ENCODE measurements at places on chromosomes 5 and 9.
A peak's percentile ranks its signal among the peaks of the same experiment; 100 is the strongest.

DNA sequence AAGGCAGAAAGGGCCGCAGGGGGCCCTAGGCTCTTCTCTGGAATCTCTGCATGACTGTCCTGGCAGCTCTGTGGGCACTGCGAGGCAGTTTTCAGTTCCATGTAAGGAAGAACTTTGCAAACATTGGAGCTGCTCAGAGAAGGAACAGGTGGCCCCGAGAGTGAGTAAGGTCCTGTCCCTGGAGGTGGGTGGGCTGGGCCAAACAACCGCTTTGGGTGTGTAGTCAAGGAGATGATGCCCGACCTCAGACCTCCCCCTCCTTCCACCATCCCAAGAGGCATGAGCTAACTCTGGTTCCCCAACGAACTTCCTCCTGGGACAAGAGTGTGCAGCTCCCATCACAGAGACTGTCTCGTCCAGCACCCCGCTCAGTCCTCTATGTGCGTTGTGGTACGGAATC, 20.5 kb downstream of the CSF1R start:
- DNase-seq, result no peak

DNA sequence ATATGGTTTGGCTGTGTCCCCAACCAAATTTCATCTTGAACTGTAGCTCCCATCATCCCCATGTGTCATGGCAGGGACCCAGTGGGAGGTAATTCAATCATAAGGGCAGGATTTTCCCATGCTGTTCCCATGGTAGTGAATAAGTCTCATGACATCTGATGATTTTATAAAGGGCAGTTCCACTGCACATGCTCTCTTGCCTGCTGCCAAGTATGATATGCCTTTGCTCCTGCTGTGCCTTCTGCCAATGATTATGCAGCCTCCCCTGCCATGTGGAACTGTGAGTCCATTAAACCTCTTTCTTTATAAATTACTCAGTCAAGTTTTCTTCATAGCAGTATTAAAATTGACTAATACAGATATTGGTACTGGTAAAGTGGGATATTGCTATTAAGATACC, 42.4 kb downstream of the MARCHF11 start:
- DNase-seq, result no peak

DNA sequence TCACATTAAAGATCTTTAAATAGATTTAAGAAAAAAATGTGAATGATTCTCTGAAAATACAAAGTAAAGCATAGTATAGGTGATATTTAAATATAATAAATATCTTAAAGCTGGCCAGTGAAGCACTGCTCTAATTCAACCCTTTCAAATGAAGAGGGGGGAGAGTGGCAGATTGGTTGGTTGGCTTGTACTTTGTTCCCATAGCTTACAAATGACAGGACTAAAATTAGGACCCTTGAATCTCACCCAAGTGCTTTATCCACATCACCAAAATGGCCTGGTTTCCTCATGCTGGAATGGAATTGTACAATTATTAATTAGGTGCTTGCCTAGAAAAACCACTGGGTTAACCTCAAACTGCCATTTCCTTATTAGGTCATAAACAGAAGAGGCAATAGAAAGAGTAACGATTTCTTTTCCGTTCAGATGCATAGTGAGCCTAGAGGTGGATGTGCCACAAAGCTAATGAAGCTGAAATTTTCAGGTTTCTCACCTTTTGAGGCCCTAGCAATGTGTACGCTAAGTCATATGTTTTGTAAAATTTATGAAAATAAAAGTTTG, 354.5 kb upstream of the CDH6 start:
- no peak for DNase-seq

GRCh38 chr9:136058084-136058483, 37.0 kb downstream of the NACC2 start:
- DNase-seq, result no peak

- DNase-seq, result no peak
Observed at GRCh38 chr5:178690208-178690607, 40.3 kb downstream of the ZNF354A start.

DNA sequence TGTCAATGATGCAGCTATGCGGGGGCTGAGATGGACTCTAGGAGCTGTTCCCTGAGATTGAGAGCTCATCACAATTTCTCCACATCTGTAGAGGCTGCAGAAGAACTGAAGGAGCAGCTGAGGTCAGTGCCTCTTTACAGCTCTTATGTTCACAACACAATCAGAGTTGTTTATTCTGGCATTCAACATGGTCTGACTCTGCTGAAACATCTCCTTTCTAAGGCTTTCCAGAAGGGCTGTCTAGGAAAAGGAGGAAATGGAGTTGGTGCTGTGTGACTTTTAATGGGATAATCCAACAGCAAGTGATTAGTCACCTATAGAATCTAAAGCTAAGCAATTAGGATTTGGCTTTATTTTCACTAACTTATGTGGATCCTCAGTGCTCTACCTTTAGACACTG, 6.0 kb downstream of the POU5F2 start:
- DNase-seq, result no peak

DNA sequence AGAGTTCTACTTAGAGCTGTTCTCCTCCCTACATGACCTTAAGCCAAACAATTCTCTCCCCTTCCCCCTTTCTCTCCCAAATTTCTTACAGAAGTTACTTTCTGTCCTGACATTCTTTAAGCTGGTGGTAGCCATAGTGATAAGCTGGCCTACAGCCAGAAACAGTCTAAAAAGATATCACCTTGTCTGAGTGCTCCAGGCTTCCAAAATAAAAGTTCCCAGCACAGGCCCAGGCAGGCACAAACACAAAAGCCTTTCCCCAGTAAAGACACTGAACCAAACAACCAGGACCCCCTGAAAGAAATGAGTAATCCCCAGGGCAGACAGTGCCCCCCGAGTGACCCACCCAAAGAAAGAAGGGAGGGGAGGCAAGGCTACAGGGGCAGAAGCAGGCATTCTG, 19.2 kb downstream of the SIL1 start:
- DNase-seq, result no peak

DNA sequence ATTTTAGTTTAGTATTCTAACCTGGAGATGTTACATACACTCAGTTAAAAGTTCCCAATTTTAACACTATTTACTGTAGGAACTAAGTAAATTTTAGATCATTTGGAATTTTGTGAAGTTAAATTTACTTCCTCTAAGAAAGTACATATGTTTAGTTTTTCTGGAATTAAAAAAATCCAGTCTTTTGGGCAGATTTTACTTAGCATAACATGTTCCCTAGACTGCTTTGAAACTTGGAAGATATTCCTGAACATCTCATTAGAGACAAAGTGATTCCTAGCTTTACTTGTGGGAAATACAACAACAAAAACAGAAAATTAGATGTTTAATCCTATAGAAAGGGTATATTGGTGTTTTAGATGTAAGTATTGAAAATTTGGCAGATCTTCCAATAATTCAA, 930.0 kb upstream of the PTPRD start:
- no peak for DNase-seq

GRCh38 chr9:84261070-84261746, 79.3 kb downstream of the SLC28A3 start:
- DNase-seq, result peak; percentile 83

DNA sequence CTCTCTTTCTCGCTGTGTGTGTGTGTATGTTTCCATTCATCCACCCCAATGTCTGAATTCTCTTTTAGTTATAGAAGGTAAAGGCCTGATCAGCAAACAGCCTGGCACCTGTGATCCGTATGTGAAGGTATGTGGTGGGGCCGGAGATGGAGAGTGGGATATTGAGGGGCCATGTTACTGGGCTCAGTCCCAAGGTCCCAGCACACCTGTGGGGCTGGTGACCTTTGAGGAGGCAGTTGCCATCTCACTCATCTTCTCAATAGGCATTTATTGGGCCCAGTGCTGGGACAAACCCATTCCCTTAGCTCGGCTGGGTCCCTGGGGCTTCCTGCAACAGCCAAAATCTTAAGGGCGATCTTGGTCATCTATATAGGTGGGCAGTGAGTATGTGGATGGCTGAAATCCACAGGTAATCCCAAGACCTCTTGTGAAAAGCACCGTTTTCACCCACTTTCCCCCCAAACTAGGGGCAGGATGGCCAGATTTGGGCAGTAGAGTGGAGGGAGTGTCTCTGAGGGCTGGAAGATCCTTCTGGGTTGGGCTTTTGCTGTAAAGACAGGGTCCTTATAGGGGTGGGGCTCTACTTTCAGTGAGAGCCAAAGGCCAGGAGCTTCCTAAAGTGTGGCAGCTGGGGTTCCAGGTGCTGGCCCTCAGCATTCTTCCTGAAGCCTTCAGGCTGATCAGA, 19.6 kb downstream of the RGS3 start:
- peak; percentile 35 for DNase-seq

- DNase-seq, result peak; percentile 79
Observed at GRCh38 chr9:70113403-70114022, 69.9 kb downstream of the MAMDC2 start.

DNA sequence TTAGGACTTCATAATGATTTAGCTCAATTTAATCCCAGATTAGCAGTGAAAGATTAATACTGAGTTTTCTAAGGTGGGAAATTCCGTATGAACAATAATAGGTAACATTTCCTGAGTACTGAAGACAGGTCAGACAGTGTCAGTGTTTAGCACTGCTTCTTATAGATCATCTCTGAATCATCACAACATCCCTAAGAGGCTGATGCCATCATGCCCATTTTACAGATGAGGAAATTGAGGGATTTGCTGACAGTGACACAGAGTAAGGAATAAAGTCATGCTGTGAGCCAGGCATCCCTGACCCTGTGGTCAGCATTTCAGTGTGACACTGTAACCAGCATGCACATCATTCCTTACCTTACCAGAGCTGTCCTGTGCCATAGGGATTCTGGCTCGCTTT, 44.5 kb downstream of the DAPK1 start:
- no peak for DNase-seq

- no peak for DNase-seq
Observed at GRCh38 chr5:65778126-65778525, 56.1 kb downstream of the NLN start.

DNA sequence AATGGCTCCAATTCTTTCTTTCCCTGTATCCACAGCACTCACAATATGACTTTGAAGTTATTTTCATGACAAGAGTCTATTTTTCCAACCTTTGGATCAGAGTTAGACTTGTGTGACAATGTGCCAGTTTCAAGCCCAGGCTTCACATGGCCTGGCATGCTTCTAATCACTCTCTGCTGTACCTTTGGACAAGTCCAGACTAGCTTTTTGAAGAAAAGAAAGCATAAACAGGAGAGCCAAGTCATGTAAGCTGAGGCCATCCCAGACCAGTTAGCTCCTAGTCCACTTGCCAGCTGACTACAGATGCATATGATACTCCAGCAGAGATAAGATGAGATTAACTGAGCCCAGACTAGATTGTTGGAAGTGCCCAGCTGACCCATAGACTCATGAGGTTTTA, 513.6 kb upstream of the C9orf72 start:
- no peak for DNase-seq

GRCh38 chr9:64128572-64128971, 1156.4 kb downstream of the FOXD4L5 start:
- no peak for DNase-seq

DNA sequence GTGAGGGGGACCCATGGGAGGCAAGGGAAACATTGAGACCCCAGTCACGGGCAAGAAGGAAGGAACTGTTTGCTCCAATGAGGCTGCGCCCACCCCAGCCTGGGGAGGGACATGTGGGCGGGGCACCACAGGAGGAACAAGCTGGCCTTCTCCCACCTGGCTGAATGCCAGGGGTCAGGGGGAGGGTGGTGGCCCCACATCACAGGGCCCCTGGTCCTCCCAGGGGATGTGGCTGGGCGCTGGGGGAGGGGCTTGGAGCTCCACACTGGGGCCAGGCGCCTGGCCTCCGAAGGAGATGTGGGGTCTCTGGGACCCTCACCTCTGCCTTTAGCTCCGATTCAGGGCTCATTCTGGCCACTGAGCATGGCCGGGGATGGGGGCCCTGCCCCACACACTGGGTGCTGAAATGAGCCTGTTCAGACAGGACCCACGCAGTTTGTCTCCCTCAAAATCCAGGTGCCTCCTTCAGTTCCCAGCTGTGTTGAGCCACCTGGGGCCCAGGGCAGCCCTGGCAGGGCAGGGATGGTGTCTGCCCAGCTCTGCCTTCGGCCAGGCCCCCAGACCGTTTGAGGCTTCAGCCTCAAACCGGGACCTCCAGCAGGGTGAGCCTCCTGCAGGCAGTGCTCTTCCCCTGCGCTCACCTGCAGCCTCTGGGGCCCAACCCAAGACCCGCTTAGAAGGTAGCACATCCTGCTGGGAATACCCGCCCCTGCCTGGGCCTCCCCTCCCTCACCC, 33.2 kb upstream of the NOTCH1 start:
- peak; percentile 50 for DNase-seq

DNA sequence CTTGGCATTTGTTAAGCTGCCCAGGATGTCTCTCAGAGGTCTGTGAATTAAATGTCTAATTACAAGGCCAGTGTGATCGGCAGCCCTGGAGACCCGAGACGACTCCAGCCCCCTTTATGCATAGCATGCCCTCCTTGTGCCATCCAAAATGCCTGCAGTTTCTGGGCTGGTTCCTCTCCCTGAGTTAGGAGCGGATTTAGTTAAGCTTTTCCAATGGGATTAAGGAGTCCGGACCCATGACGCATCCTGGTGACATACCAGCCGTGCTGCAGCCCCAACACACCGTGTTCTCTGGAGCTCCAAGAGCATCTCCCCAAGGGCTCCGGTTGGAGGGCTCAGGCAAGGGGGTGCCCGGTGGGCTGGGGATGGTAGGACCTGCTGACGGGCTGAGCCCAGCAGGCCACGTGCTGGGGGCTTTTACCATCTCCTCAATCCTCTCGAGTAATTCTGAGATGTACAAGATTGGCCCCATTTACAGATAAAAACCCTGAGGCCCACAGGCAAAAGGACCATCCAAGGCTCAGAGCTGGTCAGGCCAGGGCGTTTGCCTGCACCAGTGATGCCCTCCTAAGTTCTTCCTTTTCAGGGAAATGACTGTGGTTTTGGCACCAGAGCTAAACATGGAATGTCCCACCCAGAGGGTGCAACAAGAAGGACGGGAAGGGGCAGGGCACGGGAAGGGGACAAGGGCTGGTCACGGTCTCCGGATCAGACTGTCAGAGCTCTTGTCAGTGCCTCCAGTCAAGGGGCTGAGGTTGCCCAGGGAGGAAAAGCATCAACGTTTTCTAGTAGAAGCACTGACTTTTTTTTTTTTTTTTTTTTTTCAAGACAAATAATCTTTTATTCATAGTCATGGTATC, 82.6 kb upstream of the PHYKPL start:
- DNase-seq, result no peak

GRCh38 chr9:111789881-111790280, 4.9 kb downstream of the SHOC1 start:
- no peak for DNase-seq

DNA sequence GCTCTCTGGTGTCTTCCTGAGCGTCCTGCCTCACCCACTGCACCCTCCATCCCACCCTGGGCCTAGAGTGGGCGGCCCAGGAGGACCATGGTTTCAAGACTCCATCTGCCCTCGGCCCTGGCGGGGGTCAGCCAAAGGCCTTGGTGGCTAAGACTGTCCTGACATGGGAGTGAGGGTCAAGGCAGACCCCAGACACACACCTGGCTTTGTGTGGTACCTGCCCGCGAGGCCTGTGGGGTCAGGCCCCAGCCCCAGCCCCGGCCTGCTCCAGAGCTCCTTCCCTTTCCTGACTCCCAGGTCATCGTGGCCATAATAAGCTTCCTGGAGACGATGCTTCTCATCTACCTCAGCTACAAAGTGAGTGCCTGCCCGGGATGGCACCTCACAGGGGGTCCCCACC, 54.6 kb downstream of the KCNT1 start:
- no peak for DNase-seq

GRCh38 chr9:130627051-130627450, 37.3 kb upstream of the PRDM12 start:
- no peak for DNase-seq

Measured in Karpas-422 (cell line).